Hematopoietic multipotent progenitor cell treated with erythropoietin and hydrocortisone succinate and interleukin-3 and kit ligand, for 8 days (in vitro differentiated cells): ENCODE measurements at places on chromosomes 6 and 20.

GRCh38 chr6:69061066-69061465, 426.0 kb downstream of the ADGRB3 start:
- no peak for DNase-seq

DNA sequence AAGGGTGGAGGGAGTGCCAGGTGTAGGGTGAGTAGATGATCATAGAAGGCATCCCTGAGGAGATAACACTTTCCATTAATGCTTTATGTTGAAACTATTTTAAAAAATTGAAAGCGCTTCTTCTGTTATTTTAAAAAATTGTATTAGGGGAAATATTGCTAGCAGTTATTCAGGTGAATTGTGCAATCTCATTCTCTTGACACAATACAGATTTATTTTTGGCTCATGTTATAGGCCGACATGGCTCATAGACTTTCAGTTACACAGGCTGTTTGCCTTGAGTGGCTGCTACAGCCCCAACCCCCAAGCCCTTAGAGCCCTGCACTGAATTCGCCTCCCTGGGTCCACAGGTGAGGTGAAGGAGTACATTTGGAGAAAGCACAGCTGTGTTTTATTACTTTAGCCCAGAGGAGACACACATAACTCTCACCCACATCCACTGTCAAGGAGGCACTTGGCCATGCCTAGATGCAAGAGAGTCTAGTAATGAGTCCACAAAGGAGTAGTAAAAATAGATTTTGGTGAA, 228.2 kb downstream of the RFPL4B start:
- no peak for DNase-seq

DNA sequence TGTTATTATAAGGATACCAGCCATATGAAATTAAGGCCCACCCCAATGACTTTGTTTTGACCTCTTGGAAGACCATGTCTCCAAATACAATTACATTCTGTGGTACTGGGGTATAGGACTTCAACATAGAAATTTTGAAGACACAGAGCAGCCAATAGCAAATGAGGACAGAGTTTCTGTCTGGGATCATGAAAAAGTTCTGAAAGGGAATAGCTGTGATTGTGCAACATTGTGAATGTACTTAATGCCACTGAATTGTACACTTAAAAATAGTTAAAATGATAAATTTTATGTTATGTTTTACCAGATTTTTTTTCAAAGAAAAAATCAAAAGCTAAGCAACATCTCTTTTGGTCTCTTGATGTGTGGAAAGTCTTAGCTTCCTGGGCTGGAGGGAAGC, 27.0 kb upstream of the AGPAT4 start:
- DNase-seq = no peak

DNA sequence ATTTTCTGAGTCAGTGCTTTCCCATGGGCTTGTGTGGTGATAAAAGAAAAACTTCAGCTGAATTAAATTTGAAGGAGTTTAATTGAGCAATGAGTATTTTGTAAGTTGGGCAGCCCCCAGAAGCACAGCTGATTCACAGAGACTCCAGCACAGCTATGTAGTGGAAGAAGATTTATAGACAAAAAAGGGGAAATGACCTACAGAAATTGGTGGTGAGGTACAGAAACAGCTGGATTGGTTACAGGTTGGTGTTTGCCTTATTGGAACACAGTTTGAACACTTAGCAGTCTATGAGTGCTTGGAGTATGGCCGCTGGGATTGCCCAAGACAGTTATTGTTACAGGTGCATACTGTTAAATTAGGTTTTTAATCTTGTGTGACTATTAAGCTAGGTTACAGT, 96.9 kb upstream of the PTPRK start:
- DNase-seq = no peak

DNA sequence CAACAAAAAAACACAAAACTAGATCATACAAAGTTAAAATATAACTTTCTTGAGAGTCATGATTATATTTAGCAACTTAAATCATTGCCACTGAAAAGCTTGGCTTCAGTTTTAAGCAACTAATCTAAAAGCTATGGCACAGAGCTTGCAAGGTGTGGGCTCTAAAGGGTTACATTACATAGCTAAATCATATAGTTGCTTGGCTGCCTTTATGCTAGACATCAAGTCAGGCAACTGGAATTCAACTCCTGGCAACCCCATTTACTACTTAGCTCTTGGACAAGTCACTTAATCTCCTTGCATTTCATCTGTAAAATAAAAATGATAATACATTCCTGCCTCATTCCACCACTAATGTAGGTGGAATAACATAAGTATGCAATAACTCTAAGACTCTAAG, 40.9 kb upstream of the GCM1 start:
- no peak for DNase-seq

DNA sequence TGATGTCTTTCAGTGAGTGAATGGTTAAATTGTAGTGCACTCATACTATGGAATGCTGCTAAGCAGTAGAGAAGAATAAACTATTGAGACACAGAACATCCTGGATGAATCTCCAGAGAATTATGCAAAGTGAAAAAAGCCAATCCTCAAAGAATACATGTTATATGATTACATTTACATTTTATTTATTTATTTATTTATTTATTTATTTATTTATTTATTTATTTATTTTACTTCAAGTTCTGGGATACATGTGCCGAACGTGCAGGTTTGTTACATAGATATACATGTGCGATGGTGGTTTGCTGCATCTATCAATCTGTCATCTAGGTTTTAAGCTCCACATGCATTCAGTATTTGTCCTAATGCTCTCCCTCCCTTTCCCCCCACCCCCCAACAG, 175.8 kb upstream of the VGLL2 start:
- DNase-seq = no peak

DNA sequence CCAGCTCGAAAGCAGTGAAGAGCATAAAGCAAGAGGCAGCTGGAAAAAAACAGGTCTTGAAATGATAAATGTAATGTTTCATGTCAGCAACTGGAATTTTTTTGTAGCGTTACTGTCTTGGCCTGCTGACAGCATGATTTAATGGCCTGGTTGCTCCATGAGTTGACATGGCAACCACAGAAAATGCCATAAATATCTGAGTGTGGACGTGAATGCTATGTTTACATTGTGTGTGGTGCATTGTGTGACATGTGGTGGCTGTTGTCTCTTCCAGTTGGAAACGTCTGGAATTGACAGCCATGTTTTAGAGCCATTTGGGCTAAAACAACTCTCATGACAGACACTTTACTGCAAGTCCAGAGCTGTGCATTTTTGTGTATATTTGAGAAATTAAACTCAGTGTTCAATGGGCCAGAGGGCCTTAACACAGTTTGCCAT, 170.0 kb downstream of the FOXA2 start:
- no peak for DNase-seq

GRCh38 chr6:127342296-127342945, 988 bp downstream of the ECHDC1 start:
- peak; percentile 38 for DNase-seq

DNA sequence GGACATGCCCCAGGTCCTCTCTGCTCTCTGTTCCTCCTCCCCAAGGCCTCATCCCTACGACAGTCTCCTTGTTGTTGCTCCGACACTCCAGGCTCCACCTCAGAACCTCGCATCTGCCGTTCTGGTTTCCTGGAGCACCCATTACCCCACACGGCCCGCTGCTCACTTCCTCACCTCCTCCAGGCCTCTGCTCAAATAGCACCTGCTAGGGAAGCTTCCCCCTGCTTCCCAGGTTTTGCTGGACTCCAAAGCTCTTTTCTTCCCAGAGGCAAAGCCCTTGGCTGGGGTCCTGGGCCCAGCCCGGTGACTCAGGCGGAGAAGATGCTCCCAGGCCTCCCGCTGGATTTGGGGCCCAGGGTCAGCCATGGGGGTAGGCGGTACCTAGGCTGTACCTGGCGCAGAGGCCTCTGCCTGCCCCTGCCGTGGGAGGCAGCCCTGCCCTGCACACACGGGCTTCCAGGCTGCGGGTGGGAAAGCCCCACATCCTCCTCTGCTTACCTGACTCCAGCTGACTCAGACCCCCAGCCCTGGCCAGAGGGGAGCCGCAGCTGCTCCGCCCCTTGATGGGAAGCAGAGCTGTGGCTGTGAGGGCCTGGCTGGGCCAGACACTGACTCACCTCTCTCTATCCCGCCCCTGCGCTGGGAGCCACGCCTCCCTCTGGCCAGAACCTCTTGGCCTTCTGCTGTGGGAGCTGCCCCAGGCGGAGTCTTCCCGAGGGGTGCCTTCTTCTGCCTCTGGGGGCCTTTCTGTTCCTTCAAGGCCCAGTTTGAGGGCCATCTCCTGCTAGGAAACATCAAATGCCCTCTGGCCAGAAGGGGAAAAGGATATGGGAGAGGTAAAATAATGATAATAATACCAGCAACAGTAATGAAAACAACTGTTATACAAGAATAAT, 130.5 kb downstream of the CEBPB start:
- DNase-seq = no peak

- DNase-seq = no peak
Observed at GRCh38 chr20:50957276-50957675, 1.1 kb downstream of the DPM1 start.

- peak; percentile 72 for DNase-seq
Observed at GRCh38 chr6:53635322-53635721, 30.2 kb downstream of the KLHL31 start.

DNA sequence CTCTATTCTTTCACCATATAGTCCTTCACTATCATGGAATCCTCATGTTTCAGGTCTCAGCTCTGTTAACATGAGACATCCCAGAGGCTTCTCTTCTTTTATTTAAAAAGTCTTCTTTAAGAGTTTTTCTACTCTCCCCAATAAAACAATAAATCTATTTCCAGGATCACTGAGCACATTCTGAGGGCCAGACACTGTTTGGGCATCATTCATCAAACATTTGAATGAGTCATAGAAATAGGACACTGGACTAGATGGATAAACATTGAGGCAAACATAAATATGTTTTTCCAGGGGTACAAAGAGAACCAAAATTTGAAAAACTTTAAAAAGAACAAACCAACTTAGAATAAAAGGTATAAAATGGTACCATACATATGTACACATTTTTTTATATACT, 554.4 kb downstream of the KIF16B start:
- DNase-seq = no peak

- no peak for DNase-seq
Observed at GRCh38 chr20:22866812-22867341, 168.2 kb upstream of the SSTR4 start.

DNA sequence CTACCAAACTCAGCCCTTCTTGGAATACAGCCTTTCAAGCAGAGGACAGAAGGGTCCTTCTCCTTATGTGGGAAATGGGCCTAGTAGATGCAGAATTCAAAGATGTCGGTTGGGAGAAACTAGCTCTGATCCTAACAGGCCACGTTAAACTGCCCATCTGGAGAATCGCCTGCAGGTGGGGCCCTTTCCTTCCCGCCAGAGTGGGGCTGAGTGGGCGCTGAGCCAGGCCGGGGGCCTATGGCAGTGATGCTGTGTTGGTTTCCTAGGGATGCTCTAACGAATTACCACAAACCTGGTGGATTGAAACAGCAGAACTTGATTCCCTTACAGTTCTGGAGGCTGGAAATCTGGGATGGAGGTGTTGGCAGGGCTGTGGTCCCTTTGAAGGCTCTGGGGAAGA, 9.1 kb downstream of the MAPK13 start:
- no peak for DNase-seq

DNA sequence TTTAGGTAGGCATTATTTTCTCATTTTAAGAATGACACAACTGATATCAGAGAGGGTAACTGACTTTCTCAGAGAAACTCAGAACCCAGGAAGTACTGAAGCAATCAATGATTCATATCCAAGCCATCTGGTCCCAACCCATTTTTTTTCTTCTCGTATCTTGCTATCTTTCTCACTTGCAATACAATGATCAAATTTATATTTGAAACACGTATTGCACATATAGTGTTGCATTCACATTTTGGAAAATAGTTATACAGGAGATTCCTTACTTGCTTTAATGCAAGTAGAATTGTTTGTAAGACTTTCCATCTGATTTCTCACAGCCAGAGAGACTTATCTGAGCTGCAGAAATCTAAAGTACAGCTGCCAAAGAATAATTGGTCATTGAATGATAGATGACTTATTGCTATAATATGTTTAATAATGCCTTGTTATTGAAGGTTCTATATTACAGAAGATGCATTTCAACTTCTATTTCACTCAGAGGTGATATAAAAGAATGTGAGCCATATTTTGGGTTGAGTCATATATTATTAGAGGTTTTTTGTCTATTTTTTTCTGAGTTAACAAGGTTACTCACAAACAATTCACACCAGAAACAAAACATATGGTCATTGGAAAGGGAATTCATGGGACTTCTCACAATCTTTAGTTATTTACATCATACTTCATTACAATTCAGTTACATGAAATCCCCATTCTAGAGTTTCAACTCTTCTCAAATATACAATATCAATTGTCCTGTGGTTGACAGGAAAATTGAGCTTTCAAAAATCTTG, 337.5 kb upstream of the CITED2 start:
- peak; percentile 23 for DNase-seq

DNA sequence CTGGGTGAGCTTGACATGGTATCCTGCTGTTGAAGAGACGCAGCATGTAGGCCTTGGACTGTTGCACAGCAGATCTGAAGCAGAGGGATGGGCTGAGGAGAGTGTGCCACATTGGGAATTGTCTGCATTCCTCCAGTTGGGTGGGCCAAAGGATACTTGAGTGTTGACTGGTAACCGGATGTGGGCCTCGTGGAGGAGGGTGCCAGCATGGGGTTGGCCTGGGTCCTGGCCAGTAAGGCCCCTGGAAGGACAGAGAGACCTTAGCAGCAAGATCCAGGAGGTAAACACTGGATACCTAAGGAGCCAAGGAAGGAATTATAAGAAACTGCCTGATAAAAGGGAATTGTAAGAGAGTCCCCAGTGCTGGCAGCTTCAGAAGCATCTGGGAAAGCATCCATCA, 76.9 kb downstream of the FIG4 start:
- no peak for DNase-seq

DNA sequence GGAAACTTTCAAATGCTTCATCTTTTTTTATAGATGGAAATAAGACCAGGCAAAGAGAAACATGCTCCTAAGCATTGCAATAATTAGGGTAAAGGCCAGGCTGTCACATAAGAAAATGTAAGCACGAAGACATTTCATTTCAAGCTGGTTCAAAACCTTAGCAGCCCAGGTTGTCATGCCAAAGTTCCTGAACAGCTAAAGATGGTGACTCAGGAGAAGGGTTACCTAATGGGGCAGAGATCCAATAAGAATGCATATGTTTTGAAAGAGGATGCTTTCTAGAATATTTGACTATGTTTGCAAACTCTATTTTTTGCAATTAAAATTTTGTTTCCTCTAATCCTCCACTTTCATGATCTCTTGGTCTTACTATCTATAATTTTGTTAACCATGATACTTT, 65.6 kb upstream of the PHACTR2 start:
- no peak for DNase-seq

DNA sequence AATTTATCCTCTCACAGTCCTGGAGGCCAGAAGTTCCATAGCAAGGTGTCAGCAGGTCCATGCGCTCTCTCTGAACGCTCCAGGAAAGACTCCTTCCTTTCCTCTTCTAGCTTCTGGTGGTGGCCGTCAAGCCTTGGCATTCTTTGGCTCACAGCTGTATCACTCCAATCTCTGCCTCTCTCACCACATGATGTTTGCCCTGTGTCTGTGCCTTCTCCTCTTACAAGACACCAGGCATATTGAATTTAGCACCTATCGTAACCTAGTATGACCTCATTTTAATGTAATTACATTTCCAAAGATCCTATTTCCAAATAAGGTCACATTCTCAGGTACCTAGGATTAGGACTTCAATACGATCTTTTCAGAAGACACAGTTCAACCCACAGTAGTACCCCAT, 428.5 kb downstream of the CD83 start:
- DNase-seq = no peak

GRCh38 chr6:42028234-42029061, 21.9 kb upstream of the TAF8 start:
- peak; percentile 98 for DNase-seq

- no peak for DNase-seq
Observed at GRCh38 chr6:7189101-7189758, 81.5 kb downstream of the RREB1 start.
